ENCODE measurements at places on chromosomes 7 and 10.

DNA sequence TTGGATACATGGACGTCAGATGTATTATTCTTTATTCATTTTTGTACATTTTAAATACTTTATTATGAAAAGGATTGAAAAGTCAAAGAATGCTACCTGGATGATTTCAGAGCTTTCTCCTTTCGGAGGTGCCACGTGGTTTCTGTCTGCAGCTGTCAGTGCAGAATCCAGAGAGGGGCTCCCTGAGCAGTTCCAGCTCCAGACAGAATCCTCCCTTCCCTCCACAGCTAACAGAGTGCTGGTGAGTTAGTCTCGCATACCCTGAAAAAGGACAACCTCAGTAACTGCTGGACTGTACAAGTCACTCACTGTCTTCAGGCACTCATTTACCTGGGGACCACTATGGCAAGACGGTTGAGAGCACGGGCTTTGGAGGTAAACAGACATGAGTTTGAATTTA lies 10.9 kb downstream of the DNMBP start:
- no peak for DNase-seq

GRCh38 chr7:122532406-122533269 lies 166.3 kb downstream of the RNF133 start:
- peak; percentile 4 for DNase-seq

GRCh38 chr7:17746020-17746530 lies 194.2 kb downstream of the SNX13 start:
- no peak for DNase-seq

DNA sequence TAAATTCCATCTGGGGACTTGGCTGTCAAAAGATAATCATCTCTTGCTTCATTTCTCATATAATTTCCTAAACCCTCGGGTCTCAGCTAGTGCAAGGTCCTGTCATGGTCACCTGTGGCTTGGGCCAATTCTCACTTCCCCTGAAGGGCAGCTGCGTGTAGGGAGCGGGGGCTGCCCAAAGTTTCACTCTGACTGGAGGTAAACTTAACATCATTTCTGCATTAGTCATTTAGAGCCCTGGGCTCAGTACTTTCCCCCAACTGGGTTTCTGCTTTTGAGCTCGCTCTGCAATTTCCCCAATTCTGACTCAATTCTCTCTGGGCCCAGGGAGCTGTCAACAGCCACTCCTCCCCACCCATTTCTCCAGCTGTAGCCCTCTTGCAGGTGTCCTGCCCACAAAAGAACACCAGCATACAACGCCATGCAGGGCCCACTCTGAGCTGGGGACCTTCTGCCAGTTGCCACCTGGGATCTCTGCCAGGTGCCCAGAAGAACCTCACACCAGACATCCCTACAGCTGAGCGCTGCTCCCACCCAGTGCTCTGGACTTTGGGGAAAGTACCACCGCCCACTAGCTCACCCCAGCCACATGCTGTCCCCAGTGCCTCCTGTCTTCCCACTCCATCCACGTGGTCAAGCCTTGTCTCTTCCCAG lies 37.9 kb downstream of the VOPP1 start:
- DNase-seq = peak; percentile 81

GRCh38 chr7:41114691-41115090 lies 588.2 kb downstream of the INHBA start:
- DNase-seq = no peak

DNA sequence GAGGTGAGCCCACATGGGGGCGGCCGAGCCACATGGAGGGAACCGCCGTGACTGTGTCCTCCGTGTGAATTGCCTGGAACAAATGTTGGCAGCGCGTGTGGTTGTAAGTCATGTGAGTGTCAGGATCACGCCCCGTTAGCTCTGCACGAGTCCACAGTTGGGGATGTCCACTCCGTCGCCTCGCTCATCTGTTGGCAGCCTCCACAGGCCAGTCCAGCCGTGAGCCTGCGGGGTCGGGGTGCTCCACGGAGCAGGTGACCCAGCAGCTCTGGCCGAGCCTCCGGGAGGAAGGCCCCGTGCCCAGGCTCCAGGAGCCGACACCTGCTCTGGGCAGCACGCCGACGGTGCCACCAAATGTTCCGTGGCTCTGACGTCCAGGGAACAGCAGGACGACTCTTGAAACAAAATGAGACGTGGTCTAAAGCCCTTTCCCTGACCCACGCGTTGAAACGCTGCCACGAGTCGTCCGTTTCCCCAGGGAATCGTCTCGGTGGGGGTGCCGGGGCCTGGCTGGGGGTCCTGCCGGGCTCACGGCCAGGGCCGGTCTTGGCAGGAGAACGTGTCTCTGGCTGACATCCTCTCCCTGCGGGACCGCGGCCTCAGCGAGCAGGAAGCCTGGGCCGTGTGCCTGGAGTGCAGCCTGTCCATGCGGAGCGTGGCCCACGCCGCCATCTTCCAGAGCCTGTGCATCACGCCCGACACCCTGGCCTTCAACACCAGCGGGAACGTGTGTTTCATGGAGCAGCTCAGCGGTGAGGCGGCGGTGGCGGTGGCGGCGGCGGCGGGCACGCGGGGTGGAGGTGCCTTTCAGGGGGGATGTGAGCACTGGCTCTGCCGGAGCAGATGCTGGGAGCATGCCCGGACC lies 7.0 kb downstream of the KNDC1 start:
- no peak for DNase-seq

GRCh38 chr7:102230593-102230992 lies 56.1 kb upstream of the SH2B2 start:
- DNase-seq = peak; percentile 50

DNA sequence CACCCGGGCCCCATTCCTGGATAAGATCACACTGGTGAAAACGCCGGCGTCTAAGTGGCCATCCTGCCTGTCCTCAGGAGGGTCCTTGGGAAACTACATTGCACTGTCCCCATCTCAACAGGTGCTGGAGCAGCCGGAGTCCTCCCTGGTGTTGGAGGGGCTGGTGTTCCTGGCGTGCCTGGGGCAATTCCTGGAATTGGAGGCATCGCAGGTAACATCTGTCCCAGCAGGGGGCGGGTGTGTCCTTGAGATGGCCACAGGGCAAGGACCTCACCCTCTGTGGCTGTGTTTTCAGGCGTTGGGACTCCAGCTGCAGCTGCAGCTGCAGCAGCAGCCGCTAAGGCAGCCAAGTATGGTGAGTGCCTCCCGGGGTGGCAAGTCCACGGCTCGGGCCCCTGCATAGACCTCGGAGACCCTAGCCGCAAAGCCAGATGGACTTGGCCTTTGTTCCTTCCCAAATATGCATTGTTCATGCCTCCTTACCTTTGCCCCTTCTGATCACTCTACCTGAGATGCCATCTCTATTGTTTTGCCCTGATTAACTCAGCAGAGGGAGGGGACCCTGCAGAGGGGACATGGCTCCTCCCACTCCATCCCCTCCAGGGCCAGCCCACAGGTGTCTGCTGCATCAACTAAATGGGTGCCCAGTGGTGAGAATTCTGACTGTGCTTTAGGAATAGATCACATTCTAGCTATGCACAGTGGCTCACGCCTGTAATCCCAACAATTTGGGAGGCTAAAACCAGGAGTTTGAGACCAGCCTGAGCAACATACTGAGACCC lies 23.8 kb downstream of the ELN start:
- DNase-seq = peak; percentile 26

- no peak for DNase-seq
These were observed 213.1 kb downstream of the C7orf25 start for GRCh38 chr7:42698600-42699374.

DNA sequence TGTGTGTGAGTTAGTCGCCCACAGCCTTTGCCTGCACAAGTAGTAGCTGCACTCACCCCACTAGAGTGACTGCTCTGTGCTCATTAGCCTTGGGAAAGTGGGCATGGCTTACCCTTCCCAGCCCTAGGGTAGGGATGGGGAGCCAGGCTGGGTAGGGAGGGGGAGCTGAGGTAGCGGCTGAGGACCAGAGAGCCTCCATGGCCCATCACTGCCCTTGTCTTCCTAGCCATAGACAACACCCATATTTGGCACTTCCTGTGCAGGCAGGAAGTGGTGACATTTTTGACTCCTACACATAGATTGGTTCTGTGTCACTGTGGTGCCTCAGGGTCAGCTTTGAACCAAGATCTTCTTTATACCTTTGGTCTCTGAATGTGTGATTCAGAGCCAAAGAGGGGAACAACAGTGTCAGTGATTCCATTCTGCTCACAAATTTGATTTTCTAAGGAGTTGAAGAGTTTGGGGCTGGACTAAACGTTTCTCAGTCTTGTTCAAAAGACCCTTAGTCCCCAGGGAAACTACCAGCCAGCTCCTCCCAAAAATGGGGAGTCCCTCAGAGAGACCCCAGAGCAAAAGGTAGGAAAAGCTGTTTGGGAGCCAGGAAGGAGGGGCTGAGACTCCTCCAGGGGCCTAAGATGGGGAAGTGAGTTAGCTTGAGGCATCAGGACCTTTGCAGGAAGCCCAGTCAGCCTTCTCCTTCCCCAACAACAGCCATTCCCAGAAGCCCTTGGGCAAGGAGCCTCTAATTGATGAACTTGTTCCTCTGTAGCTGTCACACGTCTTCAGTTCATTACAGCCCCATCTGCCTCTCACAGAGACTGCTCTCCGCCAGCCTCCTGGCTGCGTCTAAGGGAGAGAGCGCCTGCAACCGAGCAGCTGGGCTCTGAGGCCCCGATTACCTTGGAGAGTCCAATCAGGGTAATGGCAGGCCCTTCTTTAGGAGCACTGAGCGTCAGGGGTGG lies 135.0 kb downstream of the CDH23 start:
- DNase-seq = peak; percentile 8

- DNase-seq = peak; percentile 71
These were observed 515 bp downstream of the GSDME start for GRCh38 chr7:24756545-24757352.

DNA sequence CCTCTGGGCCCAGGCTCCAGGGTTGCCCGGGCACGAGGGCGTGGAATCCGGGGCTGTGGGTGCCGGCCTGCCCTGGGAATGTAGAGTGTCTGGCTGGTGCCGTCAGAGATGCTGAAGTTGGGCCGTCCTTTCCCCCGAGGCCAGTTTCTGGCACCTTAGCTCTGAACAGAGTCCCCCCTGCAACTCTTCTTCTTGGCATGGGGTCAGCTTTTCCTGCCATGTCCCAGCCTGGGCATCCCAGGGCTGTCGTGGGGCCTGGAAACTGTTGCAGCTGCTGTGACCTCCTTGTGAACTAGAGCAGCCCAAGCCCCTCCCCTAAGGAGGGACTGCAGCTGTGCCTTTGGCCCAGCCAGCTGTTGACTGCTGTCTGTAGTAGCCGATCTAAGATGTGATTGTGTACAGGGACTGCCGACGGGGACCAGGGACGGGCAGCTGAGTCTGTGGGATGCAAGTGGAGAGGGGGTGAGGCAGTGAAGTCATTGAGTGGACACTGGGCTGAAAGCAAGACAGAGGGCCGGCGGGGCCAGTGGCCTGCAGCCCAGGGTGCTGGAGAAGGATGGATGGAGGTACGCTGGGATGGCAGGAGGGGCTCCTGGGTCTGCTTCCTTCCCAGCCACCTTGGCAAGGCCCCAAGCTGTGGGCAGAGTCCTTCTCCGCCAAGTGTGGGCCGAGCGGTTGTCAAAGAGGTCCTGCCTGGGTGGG lies 35.8 kb downstream of the GBX1 start:
- DNase-seq = no peak

GRCh38 chr7:142602756-142603155 lies 146.5 kb upstream of the PRSS1 start:
- DNase-seq = no peak

- no peak for DNase-seq
These were observed 1.8 kb downstream of the UFSP1 start for GRCh38 chr7:100887516-100888290.

DNA sequence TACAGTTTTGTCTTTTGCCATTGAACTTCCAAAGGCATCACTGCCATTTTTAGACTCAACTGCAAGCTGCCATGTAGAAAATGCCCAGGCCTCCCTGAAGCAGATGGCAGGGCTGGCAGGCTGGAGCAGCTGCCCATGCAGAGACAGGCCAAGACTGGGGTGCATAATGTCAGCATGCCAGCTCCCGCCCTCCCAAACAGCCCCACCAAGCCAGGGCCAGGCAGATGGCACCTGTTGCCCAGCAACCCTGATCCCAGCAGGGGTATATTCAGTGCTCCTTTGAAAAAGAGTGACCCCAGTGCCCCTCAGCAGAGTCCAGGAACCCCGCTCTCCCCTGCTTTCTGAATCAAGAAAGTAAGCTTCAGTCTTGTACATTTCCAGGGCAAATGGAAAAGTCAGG lies 32.6 kb downstream of the VSTM4 start:
- DNase-seq = no peak

DNA sequence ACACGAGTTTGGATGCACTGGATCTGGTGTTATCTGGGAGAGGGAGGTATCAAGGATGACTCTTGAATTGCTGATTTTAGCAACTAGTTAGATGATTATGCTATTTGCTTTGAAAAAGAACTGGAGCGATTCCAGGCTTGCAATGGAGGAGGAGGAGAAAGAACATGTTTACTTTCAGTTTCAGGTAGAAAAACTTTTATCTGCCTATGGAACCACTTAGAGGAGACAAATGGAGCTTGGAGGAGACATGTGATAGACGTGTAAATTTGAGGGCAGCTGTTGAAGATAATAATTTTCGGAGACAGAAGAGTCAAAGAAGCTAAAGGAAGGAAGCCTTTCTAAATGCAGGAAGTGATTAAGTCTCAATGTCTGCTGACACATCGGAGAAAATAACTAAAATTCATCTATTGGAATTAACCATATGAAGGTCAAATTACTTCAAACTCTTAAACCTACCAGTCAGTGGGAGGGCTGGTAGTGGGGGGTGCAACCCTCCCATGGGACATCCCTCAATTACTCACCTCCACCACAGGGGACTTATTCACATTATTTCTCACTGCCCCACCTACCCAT lies 56.4 kb upstream of the GNAI1 start:
- DNase-seq = peak; percentile 30

DNA sequence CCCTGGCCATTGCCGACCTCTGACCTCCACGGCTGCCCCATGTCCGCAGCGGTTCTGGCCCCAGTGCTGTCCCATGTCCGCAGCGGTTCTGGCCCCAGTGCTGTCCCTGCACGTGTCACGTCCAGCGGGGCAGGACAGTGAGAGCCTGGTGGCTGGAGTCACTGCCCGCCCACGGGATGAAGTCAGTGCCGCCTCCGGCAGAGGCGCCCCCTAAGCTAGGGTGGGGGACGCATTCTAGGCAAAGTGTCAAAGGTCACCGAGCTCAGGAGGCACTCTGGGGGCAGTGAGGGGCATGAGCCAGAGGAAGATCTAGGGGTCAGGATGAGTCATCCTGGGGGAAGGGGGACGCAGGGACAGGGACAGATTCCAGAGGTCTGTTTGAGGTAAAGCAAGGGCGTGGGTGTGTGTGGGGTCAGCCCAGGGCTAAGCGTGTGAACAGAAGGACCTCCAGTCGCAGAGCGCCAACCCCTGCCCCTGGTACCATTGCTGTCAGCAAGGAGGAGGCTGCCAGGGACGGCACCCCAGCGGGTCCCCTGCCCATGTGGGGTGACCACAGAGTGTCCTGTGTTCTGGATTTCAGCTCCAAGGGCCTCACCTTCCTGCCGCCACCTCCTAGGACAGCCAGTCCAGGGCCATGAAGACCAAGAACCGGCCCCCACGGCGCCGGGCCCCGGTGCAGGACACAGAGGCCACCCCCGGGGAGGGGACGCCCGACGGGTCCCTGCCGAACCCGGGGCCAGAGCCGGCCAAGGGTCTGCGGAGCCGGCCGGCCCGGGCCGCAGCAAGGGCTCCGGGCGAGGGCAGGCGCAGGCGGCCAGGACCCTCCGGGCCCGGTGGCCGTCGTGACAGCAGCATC lies 665 bp downstream of the BHLHA15 start:
- no peak for DNase-seq
